ENCODE measurements at places on chromosomes 16 and 17.

DNA sequence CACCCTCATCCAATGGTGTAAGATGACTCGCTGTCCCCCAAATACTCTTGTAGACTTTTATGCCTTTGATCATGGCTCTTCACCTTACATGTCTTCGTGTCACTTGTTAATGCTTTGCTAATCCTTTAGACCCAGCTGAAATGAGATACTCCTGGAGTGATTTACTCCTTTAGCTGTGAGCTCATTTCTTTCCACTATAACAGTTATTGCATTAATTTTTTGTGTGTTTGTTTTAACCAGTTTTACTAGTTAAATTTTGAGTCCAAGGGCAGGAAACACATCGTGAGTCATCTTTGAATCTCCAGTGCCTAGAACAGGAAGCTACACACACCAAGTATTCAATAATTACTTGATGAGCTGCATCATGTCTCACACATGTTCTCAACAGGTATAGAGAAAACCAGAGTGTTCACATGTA lies 6.5 kb upstream of the CTCF start:
- DNase-seq, result no peak

GRCh38 chr17:65177901-65178300 lies 40.7 kb downstream of the RGS9 start:
- DNase-seq, result no peak

DNA sequence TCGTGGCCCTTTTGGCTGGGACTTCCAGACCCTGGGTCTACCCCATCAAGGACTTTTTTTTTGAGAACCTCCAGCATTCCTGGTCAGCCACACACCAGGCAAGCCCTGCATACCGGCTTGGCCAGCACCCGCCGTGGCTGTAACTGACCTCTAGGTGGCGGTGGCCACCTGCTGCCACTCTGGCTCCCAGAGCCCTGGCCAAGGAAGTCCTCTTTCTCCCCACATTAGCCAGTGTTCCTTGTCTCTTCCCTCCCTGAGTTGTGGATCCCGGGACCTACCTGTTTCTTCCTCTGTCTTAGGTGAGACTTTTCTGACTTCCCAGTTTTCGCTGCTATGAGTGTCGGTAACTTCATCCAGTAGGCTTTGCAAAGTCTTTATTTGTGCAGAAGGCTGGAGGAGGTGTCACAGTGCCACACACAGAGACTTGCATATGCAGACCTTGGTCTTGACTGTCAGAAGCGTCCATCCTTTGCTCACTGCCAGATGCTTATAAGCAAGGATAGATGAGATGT lies 348.3 kb downstream of the CPPED1 start:
- no peak for DNase-seq

GRCh38 chr16:29925105-29925756 lies 795 bp downstream of the KCTD13 start:
- no peak for DNase-seq

- DNase-seq, result peak; percentile 56
Measured at GRCh38 chr17:78879635-78880186, 23.3 kb downstream of the CEP295NL start.

GRCh38 chr16:30070490-30070889 lies 4.9 kb downstream of the ALDOA start:
- no peak for DNase-seq

DNA sequence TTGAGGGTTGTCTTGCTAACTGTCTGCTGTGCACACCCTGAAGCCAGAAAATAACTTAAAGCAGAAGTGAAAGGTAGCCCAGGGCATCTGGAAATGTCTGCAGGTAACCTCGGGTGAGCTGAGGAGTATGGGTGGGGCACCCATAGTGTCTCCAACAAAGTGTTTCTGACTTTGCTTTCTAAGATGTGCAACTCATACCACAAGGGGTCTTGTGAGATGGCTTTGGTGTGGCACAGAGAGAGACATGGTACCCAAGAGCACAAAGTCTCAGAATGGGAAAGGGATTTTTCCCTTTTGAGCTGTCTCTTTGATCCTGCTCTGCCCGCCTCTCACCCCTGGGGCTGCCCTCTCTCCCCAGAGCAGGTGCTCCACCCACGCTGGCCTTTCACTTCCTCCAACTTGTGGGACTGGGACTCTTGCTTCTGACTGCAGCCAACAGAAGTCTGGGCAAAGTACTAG lies 6.9 kb downstream of the CHD9 start:
- DNase-seq, result no peak

Measured in AG04449 (cell line).